COR-L47 (cell line): ENCODE measurements at places on chromosomes 2 and 18.

- DNase-seq: no peak
Measured at GRCh38 chr18:61034580-61034979, 298.6 kb upstream of the CDH20 start.

- no peak for DNase-seq
Measured at GRCh38 chr2:40363231-40363630, 88.7 kb downstream of the SLC8A1 start.

- DNase-seq: no peak
Measured at GRCh38 chr18:23521907-23522306, 18.6 kb downstream of the RMC1 start.

- DNase-seq: peak; percentile 16
Measured at GRCh38 chr2:164913640-164914350, 41.5 kb downstream of the SLC38A11 start.

GRCh38 chr2:172162225-172162733 is 59.6 kb upstream of the DLX2 start:
- DNase-seq: no peak

DNA sequence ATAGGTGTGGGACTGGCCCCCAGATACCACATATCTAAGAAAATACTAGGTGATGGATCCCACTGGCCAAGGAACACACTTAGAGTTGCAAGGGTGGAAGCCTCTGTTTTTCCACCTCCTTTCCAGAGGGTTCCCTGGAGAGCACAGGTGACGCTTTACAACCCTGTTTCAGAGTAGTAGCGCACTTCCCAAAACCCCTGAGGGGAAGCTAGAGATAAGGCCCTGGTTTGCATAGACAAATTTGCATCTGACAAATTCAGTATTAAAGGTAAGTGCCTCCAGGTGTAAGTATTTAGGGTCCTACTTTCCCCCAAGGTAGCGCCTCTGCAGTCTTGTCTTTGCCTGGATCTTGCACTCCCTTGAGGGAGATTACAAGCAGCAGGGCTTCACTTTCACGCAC is 474 bp upstream of the CERKL start:
- no peak for DNase-seq
